ENCODE measurements at places on chromosomes 6 and 20. TPM values are rescaled to one million over a fixed set of nuclear protein-coding genes. Genes with fewer than 3 reads are reported as not detected.

GRCh38 chr6:44626616-44627015 lies 239.1 kb downstream of the CDC5L start:
- DNase-seq = no peak

DNA sequence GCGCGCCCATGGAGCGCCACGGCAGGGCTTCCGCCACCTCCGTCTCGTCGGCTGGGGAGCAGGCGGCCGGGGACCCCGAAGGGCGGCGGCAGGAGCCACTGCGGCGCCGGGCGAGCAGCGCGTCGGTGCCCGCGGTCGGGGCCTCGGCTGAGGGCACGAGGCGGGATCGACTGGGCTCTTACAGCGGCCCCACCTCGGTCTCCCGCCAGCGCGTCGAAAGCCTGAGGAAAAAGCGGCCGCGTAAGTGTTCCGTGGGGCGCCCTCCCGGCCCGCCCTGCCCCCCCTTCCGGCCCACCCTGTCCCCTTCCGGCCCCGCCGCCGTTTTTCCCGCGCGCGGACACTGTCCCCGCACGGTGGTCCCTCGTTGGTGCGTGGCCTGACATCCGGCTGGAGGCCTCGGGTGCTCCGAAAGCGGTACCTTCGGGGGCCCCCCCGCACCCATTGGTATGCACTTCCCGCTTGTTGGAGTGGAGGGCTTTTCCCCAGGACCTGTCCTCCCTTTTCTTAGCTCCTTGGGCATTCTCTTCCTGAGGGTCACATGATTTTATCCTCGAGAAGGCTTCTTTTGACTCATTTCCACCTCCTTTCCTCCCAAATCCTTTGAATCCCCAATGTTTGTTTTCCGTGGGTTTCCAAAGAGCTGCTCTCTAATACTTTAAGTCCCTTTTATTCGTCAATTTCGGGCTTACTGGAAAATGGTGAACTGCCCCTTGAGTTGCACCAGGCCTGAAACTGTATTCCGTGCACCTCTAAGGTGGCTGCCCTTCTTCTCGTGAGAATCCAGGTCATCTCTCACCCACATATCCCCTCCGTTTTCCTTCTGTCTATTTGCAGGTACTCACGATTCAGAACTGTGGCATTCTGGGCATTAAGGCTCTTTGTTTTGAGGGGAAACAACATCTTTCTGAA lies 556 bp downstream of the PANK2 start:
- no peak for DNase-seq

- DNase-seq = no peak
Measured at GRCh38 chr6:34092631-34093030, 53.3 kb downstream of the GRM4 start.

The PROKR2 gene
- not detected for polyA plus RNA-seq

- no peak for DNase-seq
Measured at GRCh38 chr20:37552415-37552814, 24.7 kb upstream of the BLCAP start.

The RHAG gene
- 1.6 TPM for polyA plus RNA-seq

The ABT1 gene
- 15.1 TPM for polyA plus RNA-seq

- peak; percentile 13 for DNase-seq
Measured at GRCh38 chr20:54293526-54293925, 85.6 kb downstream of the PFDN4 start.

DNA sequence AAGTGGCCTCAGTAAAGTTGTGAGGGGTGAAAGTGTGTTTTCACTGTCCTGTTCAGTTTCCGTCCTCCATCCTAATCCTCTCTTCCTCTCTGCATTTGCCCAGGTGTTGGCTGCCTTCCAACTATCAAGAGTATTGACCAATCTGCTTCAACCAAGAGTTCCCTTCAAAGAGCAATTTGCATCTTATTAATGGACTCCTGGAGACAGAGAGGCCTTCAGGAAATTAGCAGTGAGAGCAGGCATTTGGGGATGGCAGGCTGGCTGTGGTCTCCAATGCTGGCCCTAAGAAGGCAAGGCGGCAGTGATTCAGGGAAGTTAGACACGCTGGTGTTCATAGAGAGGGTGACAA lies 77.2 kb downstream of the GPR6 start:
- DNase-seq = no peak

The PCSK2 gene
- polyA plus RNA-seq = 0.85 TPM

DNA sequence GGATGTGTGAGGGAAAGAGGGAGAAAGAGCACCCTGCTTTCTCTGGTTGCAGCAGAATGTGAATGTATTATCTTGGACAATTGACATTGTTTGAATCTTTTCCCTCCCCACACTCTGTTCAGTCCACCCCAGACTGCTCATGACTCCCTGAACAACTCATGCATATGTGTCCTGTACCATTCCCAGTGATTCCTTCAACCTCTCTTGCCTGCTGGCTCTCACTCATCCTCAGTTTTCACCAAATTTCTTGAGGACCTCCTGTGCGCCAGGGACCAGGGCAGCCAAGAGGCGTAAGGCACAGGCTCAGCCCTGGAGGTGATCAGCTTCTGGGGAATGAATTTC lies 5.4 kb downstream of the NOX3 start:
- no peak for DNase-seq

The CALHM6 gene
- 4.0 TPM for polyA plus RNA-seq

The SAMD3 gene
- 0.97 TPM for polyA plus RNA-seq

The NINL gene
- polyA plus RNA-seq = 47.1 TPM

GRCh38 chr20:57030611-57031600 lies 235.5 kb downstream of the BMP7 start:
- DNase-seq = no peak

DNA sequence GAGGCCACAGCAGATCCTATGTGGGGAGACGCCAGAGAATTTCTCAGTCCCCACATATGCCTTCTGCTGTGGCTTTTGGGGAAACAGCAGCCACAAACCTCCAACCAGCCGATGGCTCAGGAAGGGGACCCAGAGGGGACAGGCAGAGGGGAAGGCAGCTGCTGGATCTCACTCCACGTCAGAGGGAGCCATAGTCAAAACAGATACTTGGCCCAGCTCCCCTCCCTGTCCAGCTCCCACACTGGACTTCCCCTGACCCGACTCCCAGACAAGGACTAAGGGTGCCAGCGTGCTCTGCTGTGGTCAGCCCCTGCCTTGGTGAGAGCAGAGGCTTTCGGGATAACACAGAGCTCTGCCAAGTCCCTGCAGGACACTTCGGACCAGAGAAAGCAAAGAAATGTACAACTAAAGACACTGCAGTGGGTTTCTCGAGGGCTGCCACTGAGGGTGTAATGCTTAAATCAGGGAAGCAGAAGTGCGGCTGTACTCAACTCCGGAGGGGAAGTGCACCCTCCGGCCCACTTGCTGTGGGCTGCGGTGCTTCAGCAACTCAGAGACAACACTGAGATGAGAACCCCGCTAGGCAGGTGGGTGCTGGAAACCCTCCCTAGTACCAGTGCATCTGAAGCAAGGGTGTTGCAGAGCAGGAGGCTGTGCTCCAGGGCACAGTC lies 47.2 kb downstream of the RRBP1 start:
- DNase-seq = no peak

The PCED1A gene
- polyA plus RNA-seq = 59.9 TPM

The TRAPPC3L gene
- polyA plus RNA-seq = 0.37 TPM

The LAMP5 gene
- 7.2 TPM for polyA plus RNA-seq

The BMP7 gene
- polyA plus RNA-seq = 71.8 TPM

- no peak for DNase-seq
Measured at GRCh38 chr20:21156266-21156665, 30.4 kb downstream of the KIZ start.

- DNase-seq = no peak
Measured at GRCh38 chr6:88477413-88477812, 311.3 kb upstream of the CNR1 start.

GRCh38 chr6:165762876-165763275 lies 99.8 kb upstream of the PDE10A start:
- no peak for DNase-seq

- DNase-seq = peak; percentile 78
Measured at GRCh38 chr6:21587961-21588480, 5.5 kb upstream of the SOX4 start.

DNA sequence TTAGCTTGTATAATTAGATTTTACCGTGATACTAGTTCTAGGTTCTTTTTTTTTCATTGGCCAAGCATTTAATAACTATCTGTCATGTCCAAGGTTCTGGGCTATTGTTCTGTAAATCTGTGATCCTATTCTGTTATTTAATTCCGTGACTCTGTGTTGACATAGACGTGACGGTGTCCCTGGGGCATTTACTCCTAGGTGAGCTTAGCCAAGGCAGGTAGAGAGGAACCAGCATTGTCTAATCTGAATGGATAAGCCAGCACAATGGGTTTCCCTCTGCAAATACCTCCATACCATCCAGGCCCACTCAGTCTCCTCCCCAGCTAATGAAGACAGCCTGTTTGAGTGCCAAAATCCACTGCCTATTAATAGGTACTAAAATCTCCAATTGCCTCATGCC lies 8.9 kb upstream of the CDSN start:
- no peak for DNase-seq

GRCh38 chr6:146050168-146050567 lies 21.3 kb downstream of the GRM1 start:
- DNase-seq = no peak

The ZSCAN31 gene
- 11.8 TPM for polyA plus RNA-seq

DNA sequence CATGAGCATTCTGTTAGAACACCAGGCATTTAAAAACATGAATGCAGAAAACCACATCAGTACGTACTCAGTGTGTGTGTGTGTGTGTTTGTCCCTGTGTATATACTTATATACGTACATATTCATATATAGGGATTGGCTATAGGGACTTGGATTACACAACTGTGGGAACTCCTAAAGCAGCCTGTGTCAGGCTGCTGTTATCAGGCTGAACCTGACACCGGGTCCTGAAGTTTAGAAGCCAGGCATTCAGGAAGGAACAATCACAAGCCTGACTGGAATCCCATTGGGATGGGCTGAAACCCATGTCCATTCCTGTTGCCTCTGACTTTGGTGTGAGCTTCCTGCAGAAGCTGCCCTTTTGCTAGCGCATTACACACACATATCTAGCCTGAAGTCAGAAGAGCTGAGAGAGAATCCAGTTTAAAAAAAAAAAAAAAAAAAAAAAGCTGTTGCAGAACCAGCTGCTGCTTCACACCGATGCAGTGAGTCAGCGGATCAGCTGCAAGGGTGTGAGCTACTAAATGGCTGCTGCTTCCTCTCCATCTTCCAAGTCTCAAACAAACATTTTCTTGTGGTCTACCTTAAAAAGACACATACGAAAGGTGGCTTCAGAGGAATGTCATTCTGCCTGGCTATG lies 348.1 kb downstream of the THBS2 start:
- no peak for DNase-seq

- no peak for DNase-seq
Measured at GRCh38 chr6:130503146-130503545, 137.3 kb downstream of the TMEM200A start.

The C4B gene
- polyA plus RNA-seq = 14.0 TPM

DNA sequence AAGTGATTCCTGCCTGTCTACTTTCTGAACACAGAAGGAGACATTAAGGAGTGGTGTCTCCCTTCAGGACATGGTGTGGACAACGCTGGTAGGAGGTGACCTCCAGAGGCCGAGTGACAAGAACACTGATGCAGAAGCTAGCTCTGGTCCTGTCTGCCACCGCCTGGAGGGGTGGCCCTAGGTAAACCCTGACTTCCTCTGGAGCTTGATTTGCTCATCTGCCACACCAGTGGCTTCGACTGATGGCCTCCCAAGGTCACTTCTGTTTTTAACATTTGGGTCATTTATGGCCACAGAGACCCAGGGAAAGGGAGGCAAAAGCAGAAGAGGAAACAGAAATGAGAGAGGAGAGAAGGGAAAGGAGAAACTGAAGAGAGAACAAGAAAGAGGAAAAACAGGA lies 49.4 kb upstream of the SLC22A23 start:
- no peak for DNase-seq

GRCh38 chr20:50027611-50028105 lies 44.9 kb downstream of the SNAI1 start:
- no peak for DNase-seq

DNA sequence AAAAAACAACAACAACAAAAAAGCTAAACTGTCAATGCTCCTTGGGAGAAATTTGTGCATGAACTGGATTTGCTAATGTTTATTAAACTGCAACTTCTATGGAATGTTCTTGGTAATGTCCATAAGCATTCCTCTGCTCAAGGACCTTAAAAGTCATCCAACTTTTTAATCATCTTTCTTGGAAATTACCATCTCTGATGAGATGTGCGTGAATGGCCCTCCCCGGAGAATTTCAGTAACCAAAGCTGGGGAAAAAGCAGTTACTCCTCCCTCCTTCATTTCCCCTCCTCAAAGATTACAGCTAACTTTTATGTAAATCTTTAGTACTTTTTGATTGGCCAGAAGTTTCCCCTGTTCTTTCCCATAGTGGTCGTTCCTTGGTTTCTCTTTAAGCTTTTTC lies 5.2 kb downstream of the TBCC start:
- no peak for DNase-seq

DNA sequence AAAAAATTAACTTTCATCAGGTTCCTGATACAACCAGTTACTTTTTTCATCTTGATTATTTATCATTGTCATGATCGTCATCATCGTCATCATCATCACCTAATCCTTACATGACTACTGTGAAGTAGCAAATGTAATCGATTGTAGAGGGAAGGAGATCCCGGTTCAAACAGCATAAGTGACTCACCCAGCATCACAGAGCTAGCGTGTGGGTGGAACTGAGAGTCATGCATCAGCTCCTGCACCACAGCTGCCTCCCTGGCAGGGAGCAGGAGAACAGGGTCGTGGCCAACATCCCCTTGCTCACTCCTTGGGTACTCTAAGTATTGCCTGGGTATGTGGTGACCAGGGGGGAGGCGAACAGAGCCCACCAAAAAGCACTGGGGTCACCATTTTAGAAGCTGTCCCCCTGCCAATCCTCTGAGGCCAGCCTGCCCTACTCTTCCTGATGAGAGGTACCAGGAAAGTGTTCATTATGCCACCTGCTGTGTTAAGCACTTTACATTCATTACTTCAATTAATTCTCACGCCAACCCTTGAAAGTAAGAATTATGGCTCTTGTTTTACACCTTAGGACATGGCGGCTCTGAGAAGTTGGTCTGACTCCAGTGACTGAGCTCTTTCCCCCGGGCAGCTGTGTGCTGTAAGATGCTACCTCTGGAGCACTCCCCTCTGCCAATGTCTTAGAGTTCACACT lies 425.2 kb downstream of the CD83 start:
- no peak for DNase-seq

- no peak for DNase-seq
Measured at GRCh38 chr6:434051-434705, 42.6 kb downstream of the IRF4 start.

GRCh38 chr20:20593447-20594170 lies 118.8 kb downstream of the RALGAPA2 start:
- peak; percentile 34 for DNase-seq

DNA sequence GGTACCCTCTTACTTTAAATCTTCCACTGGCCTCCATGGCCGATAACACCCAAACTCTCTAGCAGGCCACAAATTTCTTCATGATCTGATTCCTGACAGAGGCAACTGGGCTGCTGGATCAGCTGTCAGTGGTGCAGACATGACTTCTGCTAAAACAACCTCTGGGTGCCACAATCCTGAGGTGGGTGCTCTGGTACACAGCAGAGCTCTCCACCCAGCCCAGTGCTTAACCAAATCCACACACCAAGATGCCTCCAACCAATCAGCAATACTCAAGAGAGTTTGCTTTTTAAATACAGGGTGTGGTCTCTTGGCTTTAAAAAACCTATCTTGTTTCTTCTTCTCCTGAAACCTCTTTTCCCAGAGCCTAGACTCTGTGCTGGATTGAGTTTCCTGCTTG lies 126.6 kb upstream of the SPACA1 start:
- no peak for DNase-seq

Measured in right renal cortex interstitium (tissue), 3 donors.